ENCODE measurements at places on chromosomes 16 and 17.

GRCh38 chr16:72865258-72865657, 182.7 kb downstream of the ZFHX3 start:
- DNase-seq: no peak

- no peak for DNase-seq
Observed at GRCh38 chr16:11386791-11387546, 41.7 kb downstream of the RMI2 start.

GRCh38 chr17:7410634-7411426, 3.2 kb downstream of the NLGN2 start:
- no peak for DNase-seq

DNA sequence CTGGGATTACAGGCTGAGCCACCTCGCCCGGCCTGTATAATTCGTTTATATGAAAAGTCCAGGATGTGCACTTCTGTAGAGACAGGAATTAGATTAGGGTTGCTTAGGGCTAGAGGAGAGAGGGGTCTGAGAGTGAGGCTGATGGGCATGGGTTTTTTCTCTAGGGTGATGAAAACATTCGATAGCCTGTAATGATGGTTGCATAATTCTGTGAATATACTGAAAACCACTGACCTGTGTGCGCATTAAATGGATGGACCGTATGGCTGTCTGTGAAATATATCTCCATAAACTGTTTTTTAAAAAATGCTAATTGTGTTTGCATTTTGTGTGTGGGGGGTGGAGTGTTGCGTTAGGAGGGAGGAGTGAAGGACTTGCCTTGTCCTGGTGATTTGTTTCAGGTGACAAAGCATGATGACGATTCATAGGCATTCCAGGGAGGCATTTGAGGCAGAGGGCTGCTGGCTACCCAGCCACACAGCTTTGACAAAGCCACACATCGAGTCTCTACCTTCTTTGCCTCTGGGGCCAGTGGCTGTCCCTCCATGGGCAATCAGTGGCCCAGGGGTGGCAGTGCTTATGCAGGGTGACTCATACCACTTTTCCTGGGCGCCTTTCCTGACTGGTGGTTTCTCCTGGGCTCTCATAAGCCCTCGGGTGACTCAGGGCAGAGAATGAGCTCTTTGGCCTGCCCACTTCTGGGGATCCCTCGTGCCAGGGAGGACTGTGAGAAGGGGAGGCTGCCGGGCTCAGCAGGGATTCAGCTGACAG, 148.5 kb upstream of the WSCD1 start:
- no peak for DNase-seq

- DNase-seq: no peak
Observed at GRCh38 chr16:51049678-51050376, 101.2 kb downstream of the SALL1 start.

GRCh38 chr17:6498356-6498755, 54.1 kb downstream of the PIMREG start:
- no peak for DNase-seq

DNA sequence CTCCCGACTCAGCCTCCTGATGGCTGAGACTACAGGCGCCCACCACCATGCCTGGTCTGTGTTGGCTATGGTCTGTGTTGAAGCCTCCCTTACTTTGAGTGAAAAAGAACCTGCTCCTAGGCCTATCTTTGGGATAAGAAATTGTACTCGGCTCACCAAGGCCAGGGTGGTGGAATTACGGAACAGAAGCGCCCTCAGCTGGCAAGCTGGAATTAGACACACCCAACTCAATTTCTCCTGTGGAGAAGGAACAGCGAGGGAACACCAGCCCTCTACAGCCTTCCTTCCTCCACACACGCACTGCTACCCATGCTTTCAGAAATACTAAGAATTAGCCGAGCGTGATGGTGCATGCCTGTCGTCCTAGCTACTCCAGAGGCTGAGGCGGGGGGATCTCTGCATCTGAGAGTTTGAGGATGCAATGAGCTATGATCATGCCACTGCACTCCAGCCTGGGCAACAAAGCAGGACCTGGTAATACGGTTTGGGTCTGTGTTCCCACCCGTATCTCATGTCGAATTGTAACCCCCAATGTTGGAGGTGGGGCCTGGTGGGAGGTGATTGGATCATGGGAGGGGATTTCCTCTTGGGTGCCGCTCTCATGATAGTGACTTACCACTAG, 40.1 kb upstream of the RBBP6 start:
- peak; percentile 64 for DNase-seq
